Stimulated activated CD8-positive, alpha-beta memory T cell treated with anti-CD3 and anti-CD28 coated beads, Interleukin-12 subunit alpha, Interleukin-12 subunit beta, amount 100 ng/mL, for 4 hours (primary cell): ENCODE measurements at places on chromosomes 1 and 21.

DNA sequence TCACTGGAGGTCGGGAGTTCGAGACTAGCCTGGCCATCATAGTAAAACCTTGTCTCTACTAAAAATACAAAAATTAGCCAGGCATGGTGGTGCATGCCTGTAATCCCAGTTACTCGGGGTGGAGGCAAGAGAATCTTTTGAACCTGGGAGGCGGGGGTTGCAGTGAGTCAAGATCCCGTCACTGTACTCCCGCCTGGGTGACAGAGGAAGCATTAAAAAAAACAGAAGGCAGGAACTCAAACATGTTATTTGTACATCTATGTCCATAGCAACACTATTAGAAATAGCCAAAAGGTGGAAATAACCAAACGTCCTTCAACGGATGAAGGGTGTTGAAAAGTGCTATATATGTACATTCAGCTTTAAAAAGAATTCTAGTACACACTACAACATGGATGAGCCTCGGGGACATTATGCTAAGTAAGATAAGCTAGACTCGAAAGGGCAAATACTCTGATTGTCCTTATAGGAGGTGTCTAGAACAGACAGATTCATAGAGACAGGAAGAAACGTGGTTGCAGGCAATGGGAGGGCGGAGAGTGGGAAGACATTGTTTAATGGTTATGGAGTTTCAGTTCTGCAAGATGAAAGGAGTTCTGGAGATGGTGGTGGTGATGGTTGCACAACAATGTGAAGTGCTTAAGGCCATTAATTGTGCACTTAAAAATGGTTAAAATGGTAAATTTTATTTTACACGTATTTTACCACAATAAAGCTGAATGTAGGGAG, 19.2 kb downstream of the NLRP3 start:
- no peak for DNase-seq

DNA sequence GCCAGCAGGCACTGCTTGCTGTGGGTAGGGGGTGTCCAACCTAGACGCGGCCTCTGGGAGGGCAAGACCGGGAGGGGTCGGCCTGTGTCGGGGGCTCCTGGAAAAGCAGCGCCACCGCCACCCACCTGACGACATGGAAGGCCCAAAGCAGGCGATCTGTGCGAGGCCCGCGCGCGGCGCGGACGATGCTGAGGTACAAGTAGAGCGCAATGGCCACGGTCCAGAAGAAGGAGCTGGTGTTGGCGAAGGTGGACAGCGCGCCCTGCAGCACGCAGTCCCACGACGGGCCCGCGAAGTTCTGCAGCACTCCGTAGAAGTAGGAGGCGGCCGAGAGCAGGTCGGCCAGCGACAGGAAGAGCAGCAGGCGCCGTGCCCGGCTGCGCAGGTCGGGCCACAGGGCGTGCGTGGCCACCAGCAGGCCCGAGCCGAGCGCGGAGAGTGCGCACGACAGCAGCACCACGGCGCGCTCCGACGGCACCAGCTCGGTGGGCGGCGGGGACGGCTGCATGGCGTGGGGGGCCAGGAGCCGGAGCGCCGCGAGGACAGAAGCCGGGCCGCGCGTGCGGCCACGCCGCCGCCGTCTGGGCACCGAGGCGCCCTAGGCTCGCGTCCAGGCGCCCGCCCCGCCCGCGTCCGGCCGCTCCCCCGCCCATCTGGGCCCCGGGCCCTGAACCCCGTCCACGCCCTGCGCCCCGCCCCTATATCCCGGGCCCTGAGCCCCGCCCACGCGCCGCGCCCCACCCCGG, at the start of gene GPR157:
TSS of gene GPR157 (minus strand) at position 583 of the 746 bp plus-strand sequence. CDS start at position 508, 75 bp downstream.
- peak; percentile 63 for DNase-seq

DNA sequence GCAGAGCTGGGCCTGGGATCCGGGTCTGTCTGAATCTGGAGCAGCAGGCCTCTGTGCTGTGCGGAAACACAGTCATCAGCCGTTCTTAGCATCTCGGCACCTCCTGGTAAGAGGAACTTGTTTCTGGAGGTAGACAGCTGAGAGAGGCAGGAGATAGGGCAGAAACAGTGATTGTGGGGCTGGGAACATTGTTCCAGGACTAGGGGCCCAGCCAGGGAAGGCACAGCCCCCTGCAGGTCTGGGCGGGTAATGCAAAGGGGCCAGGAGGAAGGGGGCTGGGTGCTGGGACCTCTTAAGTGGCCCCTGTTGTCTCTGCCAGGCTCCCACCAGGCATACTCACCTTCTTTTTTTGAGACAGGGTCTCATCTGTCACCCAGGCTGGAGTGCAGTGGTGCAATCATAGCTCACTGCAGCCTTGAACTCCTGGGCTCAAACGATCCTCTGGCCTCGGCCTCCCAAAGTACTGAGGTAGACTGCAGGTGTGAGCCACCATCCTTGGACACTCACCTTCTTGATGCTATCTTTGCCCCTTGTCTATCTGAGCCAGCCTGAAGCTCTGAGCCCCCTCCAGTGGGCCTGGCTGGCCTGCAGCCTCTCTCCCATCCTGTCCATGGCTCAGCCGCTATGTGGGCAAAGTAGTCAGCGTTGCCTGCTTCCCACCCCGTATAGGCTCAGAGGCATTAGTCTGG, 134.3 kb upstream of the ZBTB40 start:
- DNase-seq = no peak

DNA sequence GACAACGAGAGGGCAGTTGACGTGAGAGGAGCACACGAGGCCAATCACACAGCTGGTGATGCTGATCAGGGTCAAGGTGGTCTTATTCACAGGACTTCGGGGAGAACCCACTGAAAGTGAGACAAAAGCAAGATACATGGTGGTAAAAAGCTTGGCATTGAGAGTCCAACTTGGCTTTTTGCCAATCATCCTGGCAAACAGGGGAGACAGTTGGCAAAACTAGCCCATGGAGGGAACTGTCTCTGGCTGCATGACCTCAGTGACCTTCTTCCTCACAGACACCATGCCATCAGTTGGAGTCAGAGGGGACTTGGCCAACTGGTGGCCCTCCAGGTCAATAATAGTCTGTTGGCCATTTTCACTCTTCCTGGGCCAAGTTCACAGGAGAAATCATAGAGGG, 139.9 kb downstream of the ASTN1 start:
- DNase-seq = no peak
